ENCODE measurements at places on chromosomes 3 and 15.

DNA sequence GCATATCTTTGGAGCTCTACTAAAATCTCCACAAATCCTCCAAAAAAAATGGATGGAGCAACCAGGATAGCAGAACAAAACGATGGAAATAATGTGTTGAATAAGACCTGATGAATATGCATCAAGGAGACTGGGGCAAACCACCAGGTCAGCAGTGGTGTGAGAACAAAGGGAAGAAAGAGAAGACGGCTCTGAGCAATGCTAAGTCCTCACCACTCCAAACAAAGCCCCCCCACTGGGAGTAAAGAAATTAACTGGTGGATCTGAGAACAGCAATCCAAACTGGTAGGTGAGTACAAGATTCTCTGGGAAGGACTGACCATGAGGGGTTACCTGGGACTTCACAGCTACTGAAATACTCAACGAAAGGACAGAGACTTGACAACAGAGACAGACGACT lies 977.3 kb downstream of the TBL1XR1 start:
- DNase-seq: no peak

- no peak for DNase-seq
Observed at GRCh38 chr3:264394-265156, 68.0 kb downstream of the CHL1 start.

DNA sequence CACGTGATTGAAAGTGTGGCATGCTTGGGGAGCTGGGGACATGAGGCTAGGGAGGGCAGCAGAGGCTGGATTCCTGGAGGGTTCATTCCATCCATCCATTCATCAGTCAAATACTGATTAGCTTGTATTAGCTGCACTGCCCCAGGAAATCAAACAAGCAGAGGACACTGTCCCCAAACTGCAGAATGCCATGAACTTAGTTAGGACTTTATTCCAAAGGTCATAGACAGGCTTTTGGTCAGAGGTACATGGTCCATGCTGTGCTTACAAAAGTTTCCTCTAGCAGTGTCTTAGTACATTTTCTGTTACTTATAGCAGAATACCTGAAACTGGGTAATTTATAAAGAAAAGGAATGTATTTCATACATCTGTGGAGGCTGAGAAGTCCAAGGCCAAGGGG lies 47.7 kb downstream of the LMCD1 start:
- DNase-seq: no peak

GRCh38 chr3:4978966-4979427 lies 240 bp upstream of the BHLHE40 start:
- peak; percentile 95 for DNase-seq

DNA sequence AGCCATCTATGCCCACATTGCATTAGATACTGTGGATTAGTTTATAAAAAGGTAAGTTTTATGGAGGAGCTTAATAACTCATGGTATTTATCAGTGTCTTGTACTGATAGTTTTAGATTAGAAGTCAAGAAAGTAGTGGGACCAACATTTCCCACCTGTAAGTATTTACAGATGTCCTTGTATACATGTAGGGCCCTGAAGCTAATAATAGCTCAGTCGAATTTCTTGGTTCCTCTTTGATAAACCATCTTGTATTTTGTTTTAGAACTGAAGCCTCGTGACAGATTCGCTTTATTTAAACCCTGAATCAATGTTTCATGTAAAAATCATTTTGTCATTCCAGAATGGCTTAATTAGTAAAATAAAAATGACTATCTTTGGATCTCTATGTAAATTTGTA lies 73.4 kb downstream of the CRYBG3 start:
- no peak for DNase-seq

GRCh38 chr15:74809242-74809641 lies 3.4 kb upstream of the LMAN1L start:
- DNase-seq: no peak

DNA sequence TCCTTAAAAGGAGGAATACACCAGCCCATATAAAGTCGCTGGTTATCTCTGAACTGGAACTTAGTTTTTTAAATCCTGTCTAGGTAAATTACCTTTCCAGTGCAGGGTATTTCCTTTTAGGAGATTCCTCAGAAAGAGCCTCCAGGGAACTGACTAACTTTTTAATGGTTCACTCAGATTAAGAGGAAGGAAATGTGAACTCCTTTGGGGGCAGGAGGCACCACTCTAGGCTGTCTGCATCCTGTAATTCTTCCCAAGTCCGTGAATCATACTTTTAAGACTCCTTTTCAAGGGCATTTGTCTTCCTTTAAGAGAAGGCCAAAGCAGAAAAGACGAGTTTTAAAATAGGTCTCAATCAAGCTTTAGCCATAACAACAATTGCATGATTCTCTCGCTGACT lies 871.2 kb upstream of the NR2F2 start:
- no peak for DNase-seq

GRCh38 chr3:115551016-115551415 lies 72.3 kb upstream of the GAP43 start:
- DNase-seq: no peak

DNA sequence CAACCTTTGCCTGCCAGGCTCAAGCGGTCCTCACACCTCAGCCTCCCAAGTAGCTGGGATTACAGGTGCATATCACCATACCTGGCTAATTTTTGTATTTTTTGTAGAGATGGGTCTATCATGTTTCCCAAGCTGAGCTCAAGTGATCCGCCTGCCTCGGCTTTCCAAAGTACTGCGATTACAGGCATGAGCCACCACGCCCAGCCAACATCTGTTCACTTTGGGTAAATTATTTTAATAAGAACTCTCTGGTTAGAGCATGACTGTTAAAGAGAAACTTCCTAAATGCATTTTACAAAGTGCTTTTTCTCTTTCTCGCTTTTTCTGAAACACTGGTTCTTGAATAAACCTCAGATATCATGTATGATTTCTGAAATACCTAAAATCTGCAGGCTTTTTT lies 172.5 kb downstream of the PTPRG start:
- DNase-seq: no peak

DNA sequence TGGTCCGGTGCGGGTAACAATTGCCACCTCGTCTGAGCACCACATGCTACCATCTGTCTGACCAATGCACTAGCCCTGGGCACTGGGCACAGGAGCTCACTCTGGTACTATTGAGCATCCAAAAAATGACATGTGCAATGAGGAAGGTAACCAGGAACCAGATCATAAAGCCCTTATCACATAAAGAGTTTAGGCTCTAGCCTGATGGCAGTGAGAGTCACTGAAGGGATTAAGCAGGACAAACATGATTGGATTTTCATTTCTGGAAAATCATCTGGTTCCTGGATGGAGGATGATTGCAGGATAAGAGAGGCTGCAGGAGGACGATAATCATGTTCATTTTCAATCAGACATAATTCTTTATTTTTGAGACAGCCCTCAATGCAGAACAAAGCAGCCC lies 12.4 kb downstream of the NDUFB4 start:
- no peak for DNase-seq

GRCh38 chr3:31895471-31895870 lies 85.6 kb downstream of the OSBPL10 start:
- no peak for DNase-seq

DNA sequence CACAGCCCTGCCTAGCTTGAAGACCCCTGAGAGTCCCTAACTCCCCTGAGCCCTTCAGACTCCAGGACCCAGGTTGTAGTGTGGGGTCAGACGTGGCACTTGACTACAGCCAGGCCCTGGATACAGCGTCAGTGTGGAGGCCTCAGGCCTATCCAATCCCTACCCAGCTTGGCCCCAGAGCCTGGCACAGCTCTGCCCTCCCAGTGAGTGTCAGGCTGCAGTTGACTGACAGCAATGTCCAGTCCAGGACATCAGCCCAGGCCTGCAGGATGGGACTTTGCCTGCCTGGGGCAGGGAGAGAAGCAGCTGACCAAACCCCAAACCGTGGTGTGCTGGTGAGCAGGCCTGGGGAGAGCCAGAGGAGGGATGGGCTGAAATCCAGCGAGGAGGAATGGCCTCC lies 27.3 kb downstream of the KLF13 start:
- DNase-seq: no peak

DNA sequence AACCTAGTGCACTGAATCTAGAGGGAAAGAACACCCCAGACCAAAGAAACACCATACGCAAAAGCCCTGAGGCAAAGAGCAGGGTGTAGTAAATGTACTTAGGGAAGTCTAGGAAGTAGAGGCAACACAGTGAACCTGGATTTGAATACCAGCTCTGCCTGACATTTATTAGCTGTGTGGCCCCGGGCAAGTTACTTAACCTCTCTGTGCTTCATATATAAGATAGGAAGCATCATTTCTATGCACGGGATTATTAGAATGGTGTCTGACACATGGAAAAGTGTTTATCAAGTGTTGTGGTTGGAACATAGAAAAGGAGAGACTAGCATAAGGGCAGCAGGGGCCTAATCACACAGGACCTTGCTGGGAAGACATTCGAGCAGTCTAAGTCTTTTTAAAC lies 132.2 kb downstream of the ERC2 start:
- no peak for DNase-seq

DNA sequence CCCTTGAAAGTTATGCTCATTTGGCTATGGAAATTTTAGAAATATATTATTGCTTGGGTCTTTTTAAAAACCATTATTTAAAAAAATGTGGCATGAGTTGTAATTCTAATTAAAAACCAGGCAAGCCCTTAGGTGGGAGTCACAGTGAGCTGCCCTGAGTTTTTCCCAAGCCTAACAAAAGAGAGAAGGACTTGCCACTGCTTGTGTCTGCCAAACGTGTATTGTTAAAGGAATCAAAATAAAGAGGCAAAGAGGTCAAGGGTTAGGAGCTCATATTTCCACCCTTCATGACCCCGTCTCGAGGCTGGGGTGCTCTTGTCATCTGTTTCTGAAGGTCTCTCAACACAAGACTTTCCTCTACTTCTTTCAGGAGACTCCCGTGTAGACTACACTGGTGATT lies 321.1 kb downstream of the ZIC1 start:
- DNase-seq: no peak

- no peak for DNase-seq
Observed at GRCh38 chr15:52193791-52194190, 2.6 kb upstream of the GNB5 start.

DNA sequence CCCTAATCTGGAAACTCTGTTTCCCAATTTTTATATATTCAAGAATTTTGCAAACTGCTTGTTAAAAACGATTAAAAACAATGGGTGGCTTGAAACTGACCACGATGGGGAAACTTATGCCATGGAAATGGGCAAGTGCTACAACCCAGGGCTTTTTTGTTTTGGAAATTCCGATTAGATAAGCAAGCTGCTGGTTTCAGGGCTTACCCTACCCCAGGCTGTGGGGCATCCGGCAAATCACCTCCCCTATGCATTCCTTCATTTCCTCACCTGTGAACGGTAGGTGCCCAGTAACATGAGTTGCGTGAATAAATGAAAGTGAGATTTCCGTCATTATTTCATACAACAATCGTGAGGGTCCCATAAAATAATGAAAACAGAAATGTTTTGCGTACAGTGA lies 34.3 kb downstream of the ST6GAL1 start:
- DNase-seq: no peak

- no peak for DNase-seq
Observed at GRCh38 chr15:76764004-76764403, 141.1 kb downstream of the SCAPER start.

GRCh38 chr3:42556089-42556632 lies 25.6 kb downstream of the SEC22C start:
- no peak for DNase-seq
